Frontal cortex (tissue), 4 donors: ENCODE measurements at places on chromosomes 4 and X.

GRCh38 chr4:90648791-90649190 lies 521.6 kb downstream of the CCSER1 start:
- DNase-seq: no peak

DNA sequence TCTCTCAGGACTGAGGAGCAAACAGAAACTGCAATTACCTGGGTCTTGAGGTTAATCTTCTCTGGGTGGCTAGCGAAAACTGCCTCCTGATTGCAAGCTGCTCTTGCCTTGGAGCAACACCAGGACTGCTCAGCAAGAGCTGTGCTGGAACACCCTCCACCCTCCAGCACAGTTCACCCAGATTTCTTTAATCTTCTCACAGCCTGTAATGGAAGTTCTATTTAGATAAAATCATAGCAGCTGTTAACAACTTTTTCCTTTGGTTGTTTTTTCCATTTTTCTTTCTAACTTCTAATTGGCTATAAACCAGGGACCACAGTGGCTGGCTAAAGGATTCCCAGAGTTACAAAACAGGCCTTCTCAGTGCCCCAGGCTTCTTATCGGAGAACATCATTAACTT lies 36.3 kb downstream of the OPHN1 start:
- DNase-seq: no peak

GRCh38 chr4:123163501-123163900 lies 233.1 kb upstream of the SPRY1 start:
- no peak for DNase-seq

- no peak for DNase-seq
Observed at GRCh38 chr4:155042014-155042413, 166.4 kb upstream of the NPY2R start.

GRCh38 chrX:151177141-151178027 lies 1.0 kb downstream of the GPR50 start:
- no peak for DNase-seq

- DNase-seq: no peak
Observed at GRCh38 chrX:70444946-70445656, 466 bp downstream of the DLG3 start.

DNA sequence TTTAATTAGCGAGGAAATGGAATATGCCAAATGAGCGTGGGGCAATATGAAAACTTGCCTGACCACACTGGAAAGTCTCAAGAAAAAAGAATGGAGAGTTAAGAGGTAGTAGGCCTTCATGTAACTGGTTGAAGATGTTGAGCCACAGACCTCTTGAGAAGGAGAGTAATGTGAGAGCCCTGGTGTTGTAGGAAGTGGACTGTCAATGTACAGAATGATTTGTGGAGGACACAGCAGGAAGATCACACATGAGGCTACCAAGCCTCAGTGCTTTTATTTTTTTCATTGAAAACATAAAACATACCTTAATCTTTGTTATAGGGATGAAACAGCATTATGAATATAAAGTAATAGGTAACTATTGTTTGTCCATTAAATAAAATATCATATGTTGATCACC lies 331.6 kb downstream of the UNC5C start:
- DNase-seq: no peak
